Iris pigment epithelial cell (primary cell): ENCODE measurements at places on chromosomes 11 and 22.

DNA sequence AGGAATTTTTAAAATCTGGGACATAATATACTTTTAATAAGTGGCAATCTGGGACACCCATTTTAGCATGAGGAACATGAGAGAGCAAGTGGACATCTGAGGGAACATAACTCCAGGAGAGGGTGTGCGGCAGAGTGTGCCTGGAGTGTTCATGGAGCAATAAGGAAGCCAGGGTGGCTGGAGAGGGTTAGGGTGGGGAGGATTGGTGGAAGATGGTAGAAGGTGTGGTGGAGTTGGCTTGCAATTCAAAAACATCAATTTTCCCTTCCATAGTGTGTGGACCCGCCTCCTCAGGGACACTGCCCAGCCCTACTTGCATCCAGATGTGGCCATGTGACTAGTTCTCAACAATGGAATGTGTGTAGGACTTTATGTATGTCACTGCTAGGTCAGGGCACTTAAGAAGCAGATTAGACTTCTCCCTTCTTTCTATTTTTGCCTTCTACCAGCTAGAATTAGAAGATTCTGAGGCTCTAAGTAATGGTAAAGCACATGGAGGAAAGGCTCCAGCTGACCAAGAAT lies 4.4 kb upstream of the DENND5A start:
- no peak for DNase-seq

DNA sequence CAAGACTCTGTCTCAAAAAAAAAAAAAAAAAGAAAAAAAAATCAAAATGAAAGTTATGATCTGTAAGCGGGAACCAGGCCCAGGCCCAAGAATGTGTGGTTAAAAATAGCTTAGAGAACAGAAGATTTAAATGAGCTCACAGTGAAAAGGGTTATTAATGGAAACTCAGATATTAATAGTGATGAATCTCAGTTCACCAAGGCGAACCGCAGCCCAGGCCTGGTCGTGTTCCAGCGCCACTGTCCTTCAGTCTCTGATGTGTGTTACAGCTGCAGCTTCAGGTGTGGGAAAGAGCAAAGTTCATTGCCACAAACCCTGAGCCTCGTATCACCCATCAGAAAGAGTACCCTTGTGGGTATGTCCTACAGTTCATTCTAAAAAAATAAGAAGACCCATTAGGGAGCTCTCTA lies 107.1 kb downstream of the GAB2 start:
- DNase-seq, result peak; percentile 43

DNA sequence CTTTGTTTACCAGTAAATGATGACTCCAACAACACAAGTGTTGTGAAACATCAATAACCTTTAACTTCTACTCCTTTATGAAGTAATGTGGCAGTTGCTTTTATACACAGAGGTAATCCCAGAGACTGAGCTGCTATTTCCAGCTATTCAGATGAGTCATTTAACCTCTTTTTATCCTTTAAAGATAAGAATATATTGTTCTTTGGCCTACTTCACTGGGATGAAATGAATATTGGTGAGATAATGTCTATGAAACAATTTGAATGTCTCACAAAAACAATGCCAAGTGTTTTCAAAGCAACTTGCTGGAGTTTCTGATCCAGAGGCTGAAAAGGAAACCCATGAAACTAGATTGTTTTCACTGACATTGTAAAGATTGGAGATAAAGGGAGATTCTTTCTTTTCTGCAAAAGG lies 564.4 kb upstream of the LUZP2 start:
- peak; percentile 92 for DNase-seq

DNA sequence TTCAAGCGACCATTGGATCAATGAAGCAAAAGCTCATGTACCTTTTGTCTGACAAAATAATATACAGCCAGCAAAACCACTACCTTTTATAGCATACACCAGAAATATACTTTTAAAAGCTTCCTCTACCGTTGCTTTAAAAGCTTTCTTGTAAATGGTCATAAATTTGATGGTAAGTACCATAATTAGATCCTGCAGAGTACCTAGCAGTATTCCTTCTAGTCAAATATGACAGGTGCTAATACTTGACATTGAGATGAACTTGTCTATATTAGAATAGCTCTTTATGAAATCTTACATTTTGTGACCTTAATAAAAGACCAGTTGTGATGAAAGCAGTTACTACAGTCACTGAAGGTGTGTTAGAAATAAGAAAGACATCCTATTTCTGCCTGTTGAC lies 340.5 kb upstream of the ANO3 start:
- DNase-seq, result no peak

DNA sequence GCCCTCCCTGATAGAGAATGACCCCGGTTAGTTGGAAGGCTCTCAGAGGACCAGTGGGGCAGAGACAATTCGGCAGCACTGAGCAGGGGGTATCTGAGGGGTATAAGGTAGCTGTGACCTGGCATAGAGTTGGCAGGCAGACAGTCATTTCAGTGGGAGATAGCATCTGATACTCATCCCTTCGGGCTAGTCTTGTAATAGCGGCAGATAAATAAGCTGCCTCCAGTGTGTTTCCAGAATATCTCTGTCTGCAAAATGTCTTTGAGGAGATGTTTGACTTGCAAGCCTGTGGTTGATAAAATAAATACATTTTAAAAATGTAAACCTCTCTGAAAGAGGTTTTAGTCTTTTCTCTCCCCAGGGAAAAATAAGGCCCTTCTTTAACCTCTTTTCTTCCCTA lies 54.2 kb downstream of the TEAD1 start:
- no peak for DNase-seq

- DNase-seq, result peak; percentile 49
Observed at GRCh38 chr11:112096194-112096593, 9.5 kb downstream of the SDHD start.

DNA sequence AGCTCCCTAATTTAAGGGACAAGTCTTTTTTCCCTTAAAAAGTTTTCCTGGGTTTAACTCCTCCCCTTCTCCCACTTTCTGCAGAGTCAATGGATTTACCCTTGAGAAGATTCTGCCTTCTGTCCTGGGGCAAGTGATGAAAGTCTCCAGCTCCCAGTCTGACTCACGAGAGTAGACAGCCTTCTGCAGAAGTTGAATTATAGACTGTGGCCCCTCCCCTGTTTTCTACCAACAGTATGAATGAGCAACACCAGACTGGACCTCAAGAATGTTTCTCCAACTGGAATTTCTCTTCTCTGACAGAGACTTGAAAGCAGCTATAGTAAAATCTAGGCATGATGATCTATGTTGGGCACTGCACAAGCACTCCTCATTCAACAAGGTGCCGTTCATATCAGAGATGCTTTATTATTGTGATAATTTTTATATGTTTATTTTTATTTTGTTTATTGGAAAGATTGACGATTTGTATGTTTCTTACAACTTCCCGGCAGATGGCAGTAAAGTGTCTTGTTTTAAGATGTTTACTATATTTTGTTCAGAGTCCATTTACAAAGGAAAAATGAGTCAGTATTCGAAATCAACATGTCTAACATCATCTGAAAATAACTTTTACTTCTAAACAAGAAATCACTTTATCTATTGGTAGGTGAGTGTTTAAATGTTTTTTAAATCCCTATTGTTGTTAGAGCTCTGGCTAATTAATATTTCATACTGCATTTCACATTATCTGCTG lies 56.6 kb downstream of the LMO2 start:
- peak; percentile 76 for DNase-seq

- DNase-seq, result peak; percentile 37
Observed at GRCh38 chr11:76910620-76911414, 50.1 kb downstream of the ACER3 start.

GRCh38 chr11:121159741-121160140 lies 58.7 kb downstream of the TECTA start:
- DNase-seq, result no peak

DNA sequence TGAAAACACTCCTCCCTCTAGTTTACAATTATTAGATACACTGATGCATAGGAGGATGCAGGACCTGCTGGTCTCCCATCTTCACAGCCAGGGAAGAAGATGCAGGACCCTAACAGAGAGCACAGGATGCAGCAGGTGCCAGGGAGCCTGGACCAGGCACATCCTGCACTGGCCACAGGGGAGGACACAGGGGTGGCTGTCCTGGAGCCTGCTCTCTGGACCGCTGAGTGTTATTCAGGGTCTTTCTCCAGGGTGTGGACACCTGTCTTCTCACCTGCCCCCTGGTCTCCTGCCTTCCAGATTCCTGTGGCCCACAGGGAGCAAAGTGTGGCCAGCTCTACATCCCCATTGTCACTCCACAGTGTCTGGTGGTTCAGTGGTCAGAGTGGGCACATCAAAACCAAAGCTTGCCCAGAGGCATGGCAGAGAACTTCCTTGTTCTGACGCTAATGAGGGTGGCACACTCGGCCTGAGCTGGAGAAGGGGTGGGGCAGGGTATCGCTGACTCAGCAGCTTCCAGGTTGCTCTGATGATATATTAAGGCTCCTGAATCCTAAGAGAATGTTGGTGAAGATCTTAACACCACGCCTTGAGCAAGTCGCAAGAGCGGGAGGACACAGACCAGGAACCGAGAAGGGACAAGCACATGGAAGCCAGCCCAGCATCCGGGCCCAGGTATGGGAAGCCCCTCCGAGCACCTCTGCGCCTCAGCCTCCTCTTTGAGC lies at the start of gene APOBEC3A:
TSS of gene APOBEC3A (plus strand) at position 564 of the 725 bp plus-strand sequence. CDS start at position 647, 83 bp downstream.
- DNase-seq, result no peak

DNA sequence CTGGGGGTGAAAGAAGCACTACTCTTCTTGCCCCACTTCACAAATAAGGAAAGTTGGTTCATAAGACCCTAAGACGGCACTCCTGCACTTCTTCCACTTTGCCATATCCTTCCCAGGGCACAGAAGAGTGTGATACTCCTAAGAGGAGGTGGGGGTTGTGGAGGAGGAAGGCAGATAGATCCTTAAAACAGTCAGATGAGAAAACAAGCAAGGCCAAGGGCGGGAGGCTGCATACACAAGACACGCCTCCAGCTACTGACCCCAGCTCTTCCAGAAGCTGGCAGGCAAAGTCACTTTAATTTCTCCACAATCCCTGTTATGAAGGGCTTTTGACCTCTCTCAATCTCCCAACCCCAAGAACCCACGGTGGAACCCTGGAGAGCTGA lies 1.6 kb upstream of the CHRM4 start:
- no peak for DNase-seq

DNA sequence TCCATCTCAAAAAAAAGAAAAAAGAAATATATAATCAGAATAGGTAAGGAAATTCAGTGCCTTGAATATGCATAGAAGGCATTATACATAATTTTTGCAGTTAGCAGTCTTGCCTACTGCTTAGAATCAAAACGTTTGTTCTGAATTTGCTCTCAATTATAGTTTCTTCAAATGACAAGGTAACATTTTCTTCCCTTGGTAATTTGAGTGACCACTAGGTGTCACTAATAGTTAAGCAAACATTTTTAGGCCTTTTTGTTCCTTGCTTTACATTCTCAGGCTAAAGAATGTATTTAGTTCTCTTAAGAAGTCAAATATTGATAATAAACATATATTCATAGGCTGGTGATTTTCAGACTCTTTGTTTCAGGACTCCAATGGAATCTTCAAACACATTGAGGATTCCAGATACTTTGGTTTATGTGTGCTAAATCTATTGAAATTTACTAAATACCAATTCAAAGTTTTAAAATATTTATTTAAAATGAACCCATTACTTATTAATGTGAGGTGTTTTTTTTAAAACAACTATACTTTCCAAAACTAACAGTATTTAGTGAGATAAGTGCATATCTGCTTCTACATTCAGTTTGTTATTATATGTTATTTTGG lies 55.0 kb upstream of the DEPDC7 start:
- peak; percentile 54 for DNase-seq

DNA sequence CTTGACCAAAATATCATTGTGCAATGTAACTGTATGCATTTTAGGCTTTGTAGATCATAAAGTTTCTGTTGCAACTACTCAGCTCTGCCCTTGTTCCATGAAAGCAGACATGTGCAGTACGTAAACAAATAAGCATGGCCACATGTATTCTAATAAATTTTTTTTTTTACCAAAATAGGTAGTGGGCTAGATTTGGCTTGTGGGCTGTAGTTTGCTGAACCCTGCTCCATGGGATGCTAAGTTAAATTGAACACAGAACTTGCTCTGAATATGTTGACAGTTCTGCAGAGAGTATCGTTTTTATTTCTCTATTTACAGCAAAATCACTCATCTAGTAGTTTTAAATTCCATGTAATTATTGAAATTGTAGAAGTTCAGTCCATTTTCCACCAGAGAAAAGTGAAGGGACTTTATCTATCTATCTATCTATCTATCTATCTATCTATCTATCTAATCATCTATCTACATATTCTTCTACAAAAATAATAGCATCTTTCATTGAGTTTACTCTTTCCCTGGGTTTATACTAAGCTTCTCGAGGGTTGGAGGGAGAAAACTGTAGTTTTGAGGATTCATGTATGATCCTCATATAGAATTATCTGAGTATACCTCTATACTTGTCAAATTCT lies 9.5 kb upstream of the OOSP4A start:
- DNase-seq, result no peak

- DNase-seq, result no peak
Observed at GRCh38 chr11:66332371-66333219, 3.6 kb downstream of the RIN1 start.

DNA sequence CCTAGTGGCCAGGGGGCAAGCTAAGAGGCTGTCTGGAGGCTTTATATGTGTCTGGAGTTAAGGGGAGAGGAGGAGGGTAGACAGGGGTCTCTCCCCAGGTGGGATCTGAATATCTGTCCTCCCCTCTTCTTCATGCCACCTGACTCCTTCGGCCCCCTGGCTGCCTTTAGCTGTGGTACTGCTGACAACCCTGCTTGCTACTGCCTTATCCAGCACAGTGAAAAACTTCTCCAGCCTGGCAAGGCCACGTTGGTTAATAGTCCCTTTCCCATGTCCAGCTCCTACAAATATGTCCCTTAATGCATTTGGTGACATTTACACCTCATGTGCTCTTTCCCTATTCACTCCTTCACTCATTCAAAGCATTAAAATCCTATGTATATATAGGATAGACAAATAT lies 42.4 kb upstream of the NNMT start:
- DNase-seq, result no peak

DNA sequence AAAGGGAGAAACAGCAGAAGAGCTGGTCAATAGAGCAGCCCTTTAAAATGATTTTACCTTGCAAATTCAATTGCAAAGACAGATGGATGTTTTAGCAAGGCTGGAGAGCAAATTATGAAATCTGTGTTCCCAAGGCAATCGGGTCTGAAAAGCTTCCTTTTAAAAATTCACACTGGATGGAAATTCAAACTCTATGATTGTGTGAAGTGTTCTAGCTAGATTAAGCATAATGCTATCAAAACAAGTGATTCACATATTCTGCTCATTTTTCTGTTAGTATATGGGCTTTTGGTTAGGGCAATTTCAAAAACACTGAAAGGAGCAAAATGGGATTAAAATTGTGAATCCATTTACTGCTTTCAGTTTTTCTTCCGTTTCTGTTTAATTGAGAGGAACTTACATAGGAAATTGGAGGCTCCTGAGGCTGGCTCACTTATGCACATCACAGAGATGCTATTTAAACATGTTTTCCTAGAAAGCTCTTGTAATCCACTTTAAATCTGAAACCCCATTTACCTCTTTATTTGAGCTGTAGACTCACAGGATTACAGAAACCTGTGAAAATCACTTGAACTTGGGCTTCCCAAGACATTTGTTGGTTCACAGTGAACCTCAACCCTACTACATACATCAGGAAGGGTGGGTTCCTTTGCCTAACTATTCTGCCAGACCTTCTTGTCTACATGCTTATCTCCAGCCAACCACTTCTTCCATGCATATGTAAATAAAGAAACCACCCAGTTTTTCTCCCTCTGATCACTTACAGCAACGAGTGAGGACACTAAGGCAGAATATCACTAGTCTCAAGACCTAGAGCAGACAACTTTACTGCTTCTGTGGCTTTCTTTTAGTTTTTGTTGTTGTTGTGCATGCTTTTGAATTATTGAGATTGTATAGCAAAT lies 201.9 kb upstream of the PITPNB start:
- DNase-seq, result no peak
